NCI-H2081 (cell line): ENCODE measurements at places on chromosomes 5 and 9.

- peak; percentile 85 for DNase-seq
Observed at GRCh38 chr9:127970401-127971313, 10.1 kb downstream of the EEIG1 start.

GRCh38 chr5:113371721-113372196 lies 63.0 kb downstream of the TSSK1B start:
- peak; percentile 66 for DNase-seq

DNA sequence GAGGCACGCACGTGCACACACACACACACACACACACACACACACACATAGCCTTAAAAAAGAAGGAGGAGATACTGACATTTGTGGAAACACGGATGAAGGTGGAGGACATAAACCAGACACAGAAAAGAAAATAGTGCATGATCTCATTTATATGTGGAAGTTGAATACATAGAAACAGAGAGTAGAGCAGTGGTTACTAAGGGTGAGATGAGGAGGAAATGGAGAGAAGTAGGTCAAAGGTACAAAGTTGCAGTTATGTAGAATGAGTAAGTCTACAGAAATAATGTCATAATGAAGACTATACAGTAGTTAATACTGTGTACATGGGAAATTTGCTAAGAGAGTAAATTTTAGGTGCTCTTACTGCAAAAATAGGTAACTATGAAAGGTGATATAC lies 412.2 kb upstream of the CDH9 start:
- no peak for DNase-seq

DNA sequence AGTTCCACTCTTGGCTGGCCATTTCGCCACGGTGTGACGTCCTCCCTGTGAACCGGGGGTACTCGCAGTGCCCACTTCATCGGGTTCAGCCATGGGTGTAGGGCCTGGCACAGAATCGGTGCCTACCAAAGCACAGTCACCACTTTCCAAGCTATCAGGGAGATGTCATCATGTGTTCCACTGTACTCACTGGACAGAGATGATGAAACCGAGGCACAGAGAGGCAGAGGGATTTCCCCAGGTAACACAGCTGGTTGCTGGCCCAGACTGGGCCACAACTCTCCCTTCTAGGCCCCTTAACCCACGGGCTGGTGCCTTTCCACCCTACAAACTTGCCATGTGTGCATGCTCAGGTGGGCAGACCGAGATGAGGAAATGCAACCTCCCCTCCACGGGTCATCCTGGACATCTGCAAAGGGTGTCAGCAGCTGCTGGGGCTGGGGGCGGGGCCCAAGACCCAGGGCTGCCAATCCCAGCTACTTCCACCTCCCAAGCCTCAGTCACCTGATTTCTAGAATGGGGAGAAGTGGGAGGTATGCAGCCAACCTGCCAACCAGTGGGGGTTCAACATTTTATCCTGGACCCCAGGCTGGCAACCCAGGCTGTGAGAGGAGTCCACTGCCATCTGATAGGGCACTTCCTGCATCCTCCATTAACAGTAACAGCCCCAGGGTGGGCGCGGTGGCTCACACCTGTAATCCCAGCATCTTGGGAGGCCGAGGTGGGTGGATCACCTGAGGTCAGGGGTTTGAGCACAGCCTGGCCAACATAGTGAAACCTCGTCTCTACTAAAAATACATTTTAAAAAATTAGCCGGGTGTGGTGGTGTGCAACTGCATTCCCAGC lies 893 bp upstream of the SH2D3C start:
- no peak for DNase-seq

- DNase-seq: no peak
Observed at GRCh38 chr5:175920231-175920811, 47.8 kb downstream of the THOC3 start.

DNA sequence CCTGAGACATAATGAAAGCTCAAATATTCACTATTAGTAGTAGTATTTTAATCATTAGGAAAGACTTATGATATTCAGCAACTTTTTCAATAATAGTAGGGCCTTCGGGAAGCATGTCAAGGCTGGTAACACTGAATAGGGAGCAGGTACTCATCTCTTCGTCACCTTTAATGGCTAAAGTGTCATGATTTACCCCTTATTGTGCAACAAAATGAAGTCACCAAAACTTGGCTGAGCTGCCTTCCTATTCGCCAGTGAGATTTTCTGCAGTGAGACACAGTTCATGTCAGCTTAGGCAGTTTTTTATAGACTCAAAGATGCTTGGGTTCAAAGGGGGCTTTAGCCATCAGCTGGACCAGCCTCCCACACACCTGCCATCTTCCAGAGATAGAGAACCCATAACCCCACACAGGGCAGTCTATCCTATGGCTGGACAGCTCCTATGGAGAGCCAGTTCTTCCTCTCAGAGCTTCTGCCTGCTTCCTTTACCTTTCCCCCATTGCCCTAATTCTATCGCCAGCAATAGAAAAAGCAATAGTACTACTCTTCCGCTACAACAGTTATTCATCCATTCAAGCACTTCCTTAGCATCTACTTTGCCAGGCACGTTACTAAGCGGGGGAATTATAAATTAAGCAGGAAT lies 2.3 kb upstream of the CPLX2 start:
- DNase-seq: no peak

DNA sequence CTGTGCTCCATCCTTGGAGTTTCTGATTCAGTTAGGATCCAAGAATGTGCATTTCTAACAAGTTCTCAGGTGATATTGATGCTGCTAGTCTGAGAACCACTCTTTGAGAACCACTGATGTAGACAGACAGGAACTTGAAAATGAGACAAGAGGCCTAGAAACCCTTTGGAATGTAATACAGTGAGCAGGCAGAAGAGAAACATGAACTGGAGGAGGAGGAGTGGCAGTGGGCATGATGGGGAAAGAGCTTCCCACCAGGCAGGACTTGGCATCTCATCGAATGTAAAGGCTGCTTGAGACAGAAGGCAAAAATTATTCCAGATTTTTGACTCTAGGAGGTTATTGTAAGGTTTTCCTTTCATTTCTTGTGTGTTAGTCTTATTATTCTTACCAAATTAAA lies 295.8 kb upstream of the SGCD start:
- no peak for DNase-seq

DNA sequence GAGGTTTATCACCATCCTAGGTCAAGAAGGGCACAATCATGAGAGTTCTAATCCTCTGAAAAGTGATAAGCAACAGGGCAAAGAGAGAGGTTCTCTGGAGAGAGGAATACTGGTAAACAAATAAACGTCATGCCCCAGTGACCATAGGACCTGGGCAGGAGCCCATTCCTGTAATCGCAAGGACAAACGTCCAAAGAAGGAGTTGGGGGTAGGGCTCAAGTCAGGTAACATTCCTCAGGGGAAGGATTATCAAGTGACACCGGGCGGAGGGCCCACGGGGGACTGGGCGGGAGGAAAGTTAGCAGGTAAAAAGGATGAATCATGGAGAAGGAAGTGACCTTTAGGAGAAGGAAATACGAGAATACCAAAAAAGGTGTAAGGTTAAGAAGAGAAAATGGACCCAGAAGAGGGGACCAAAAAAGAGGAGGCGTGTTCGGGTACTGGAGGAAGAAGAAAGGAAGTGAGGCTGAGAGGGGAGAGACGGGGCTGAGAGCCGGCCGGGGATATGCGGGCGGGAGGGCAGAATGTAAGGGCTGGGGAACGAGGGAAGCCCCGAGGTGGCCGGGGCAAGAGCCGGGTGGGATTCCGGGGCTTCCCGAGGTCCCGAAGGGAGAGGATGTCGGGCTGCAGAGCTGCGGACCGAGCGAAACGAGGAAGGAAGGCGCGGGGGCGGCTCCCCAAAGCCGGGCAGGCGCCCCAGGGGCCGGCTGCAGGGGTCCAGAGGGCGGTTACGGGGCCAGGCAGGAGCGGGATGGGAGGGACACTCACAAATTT lies 583 bp downstream of the DIAPH1 start:
- peak; percentile 58 for DNase-seq

- no peak for DNase-seq
Observed at GRCh38 chr5:9245071-9245470, 300.8 kb downstream of the SEMA5A start.

GRCh38 chr5:35009657-35010056 lies 38.1 kb downstream of the AGXT2 start:
- no peak for DNase-seq

DNA sequence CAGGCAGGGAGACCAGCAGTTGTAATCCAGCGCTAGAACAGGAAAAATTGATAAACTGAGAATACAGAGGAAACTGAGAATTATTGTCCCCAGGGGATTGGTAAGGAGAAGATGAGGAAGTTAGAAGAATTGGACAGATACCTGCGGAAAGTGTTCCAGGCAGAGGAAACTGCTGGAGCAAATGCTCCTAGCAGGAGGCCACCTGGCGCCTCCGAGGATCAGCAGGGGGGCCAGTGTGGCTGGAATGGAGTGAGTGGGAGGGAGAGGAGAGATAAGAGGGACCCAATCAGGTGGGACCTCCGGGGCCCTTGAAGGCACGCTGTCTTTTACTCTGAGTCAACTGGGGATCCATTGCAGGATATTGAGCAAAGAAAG lies 695 bp upstream of the ANXA6 start:
- DNase-seq: no peak

- peak; percentile 15 for DNase-seq
Observed at GRCh38 chr5:77210091-77210963, at the start of gene PDE8B. PDE8B (plus strand) TSS chr5:77210680; CDS start chr5:77210926, 246 bp downstream.

DNA sequence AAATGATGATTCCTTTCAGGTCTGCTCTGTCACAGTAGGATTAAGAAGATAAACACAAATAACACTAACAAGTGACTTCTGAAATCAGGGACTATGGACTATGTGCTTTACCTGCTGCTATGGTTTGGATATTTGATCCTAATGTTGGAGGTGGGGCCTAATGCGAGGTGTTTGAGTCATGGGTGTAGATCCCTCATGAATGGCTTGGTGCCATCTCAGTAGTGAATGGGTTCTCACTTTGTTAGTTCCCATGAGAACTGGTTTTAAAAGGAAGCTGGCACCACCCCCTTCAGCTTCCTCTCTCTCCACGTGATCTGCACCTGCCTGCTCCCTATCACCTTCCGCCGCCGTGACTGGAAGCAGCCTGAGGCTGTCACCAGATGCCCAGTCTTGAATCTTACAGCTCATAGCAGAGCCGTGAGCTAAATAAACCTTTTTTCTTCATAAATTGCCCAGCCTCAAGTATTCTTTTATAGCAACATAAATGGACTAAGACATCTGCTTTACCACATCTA lies 3.3 kb downstream of the PPIC start:
- DNase-seq: no peak

GRCh38 chr9:68608763-68609162 lies 68.1 kb upstream of the TMEM252 start:
- no peak for DNase-seq

- DNase-seq: no peak
Observed at GRCh38 chr9:99197987-99198386, 23.8 kb downstream of the ALG2 start.

GRCh38 chr5:68298479-68298878 lies 82.9 kb downstream of the PIK3R1 start:
- DNase-seq: no peak

DNA sequence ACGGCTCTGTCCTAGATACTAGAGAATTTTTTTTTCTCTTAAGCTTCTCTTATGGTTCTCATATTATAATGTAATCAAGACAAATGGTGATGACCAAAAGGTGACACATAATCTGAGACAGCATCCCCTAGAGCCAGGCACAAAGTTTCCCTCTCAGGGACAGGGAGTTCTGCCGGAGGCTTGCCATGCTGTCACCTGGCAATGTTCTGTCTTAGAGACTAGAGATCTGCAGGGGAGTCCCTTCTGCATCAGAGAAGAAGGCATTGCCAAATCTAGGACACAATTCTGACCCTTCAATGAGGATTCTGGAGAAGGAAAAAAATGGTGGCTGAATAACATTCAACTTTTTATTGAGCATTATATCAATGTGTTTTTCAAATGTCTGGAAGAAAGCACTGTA lies 261.2 kb upstream of the TRPC7 start:
- no peak for DNase-seq

DNA sequence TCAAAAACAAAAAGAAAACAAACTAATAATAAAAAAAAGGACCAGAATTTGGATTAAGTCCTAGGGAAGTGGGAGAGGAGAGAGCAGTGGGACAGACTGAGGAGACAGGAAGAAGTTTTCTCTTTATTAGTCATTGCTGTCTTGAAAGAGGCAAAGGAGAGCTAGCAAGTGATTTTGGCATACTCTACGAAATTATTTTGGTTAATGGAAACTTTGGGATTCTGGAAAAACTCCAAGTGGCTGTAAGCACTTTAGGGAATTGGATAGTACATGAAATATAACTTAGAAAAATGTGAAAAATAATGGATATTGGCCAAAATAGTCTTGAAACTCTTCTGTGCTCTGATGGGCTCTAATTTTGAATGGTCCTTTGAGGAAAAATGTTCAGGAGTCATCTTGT lies 1641.8 kb upstream of the WWC1 start:
- DNase-seq: no peak
